Lung (tissue), 17 donors: ENCODE measurements at places on chromosomes 7 and 10. TPM values are rescaled to one million over a fixed set of nuclear protein-coding genes. Genes with fewer than 3 reads are reported as not detected.

- no peak overlapping the region for H3K27ac ChIP-seq
- DNase-seq: peak; percentile 78
- H3K27me3 ChIP-seq: no peaks in the 10 kb centered on the region
- H3K4me1 ChIP-seq: peaks cover 18% of the 10 kb centered on the region
These were observed 62.7 kb downstream of the CALML3 start for GRCh38 chr10:5587151-5588079.

Gene STAG3
- total RNA-seq: 2.1 TPM

DNA sequence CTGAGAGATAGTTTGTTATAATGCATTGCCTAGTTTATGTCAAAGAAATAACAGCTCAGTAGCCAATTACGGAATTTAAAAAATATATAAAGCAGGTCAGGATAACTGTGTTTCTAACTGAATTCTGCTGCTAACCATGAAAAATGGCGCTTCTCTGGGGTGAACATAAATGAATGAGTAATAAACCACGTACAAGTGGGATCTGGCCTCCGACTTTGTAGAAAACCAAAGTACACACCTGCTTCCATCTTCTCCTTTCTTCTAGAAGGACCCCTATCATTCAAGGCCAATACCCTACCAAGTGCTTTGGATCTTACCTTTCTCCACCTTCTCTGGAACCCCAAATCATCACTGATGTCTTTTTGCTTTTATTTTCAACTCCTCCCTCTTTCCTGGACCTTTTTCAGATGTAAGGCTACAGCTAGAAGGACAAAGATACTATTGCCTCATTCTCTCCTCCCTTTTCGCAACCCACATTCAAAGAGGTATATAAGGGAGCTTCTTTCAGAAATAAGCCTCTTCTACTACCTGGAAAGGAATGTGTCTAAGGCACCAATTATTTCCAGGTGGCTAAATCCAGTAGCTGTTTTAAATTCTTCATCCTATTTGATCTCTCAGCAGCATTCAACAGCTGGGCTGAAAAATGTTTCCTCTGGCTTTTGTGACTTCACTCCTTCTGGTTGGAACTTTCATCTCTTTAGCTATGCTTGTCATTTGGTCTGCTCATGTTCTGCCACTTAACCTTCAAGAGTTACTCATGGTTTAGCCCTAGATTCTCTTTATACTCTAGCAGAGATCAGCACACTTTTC is 37.7 kb downstream of the NAMPT start:
- no peaks in the 10 kb centered on the region for H3K4me1 ChIP-seq
- peaks cover 5% of the 10 kb centered on the region for H3K36me3 ChIP-seq
- DNase-seq: no peak
- no peak overlapping the region for H3K4me3 ChIP-seq
- H3K27me3 ChIP-seq: no peaks in the 10 kb centered on the region
- no peak overlapping the region for H3K27ac ChIP-seq

DNA sequence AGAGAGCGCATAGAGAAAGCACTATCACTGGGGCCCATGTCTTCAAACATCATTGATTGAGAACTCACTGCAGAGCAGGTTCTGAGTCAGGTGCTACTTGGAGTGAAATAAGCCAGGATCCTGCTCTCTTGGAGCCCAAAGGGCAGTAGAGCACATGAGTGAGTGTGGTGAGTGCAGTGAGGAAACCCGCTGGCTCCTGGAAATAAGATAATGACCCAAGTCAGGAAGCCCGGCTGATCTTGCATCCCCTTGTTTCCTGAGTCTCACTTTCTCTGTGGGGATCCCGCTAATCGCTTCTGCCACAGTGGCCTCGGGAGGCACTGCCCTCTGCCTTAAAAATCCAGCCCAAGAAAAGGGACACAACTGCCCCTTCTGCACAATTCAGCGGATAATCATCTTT is 7.1 kb upstream of the FAM107B start:
- DNase-seq: no peak
- no peaks in the 10 kb centered on the region for H3K4me1 ChIP-seq
- no peak overlapping the region for H3K4me3 ChIP-seq
- H3K36me3 ChIP-seq: no peaks in the 10 kb centered on the region
- no peaks in the 10 kb centered on the region for H3K27me3 ChIP-seq

DNA sequence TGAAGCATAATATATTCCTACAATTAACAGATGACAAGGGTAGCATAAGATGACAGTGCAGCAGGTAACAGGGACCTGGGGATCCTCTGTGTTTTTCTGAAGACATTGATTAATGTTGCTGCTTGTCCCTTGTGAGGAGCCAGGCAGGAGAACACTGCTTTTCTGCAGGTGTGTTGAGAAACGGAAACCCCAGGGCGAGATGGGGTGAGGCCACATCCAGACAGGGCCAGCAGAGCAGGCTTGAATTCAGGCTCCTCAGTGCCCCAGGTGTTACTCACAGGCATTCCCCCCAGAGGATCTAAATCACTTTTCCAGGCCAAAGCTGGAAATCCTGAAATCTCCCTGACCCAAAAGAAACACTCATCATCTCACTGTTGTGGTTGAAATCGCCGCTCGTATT is 105.3 kb downstream of the CCDC3 start:
- no peak overlapping the region for H3K27ac ChIP-seq
- H3K36me3 ChIP-seq: no peaks in the 10 kb centered on the region
- no peaks in the 10 kb centered on the region for H3K27me3 ChIP-seq
- no peak overlapping the region for H3K4me3 ChIP-seq
- no peaks in the 10 kb centered on the region for H3K4me1 ChIP-seq
- DNase-seq: no peak

Gene HOXA6
- 4.7 TPM for total RNA-seq

DNA sequence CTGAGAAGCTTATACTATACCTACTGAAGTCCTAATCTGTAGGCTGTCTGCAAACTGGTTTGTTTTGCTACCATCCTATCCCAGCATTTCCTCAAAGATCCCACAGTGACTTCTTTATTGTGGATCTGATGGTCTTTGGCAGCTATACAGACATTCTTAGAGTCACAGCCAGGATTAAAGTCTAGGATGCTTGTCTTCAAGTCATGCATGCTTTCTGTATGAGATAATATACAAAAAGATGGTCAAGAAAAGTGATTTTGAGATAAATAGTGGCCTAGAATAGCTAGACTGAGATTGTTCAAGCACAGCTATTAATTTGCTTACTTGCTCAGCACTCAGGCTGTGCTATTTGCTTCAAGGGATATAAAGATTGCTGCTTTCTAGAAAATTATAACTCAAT is 454.4 kb downstream of the AUTS2 start:
- H3K36me3 ChIP-seq: no peaks in the 10 kb centered on the region
- no peak overlapping the region for H3K27ac ChIP-seq
- H3K27me3 ChIP-seq: no peaks in the 10 kb centered on the region
- DNase-seq: no peak

Gene PAPSS2
- 100 TPM for total RNA-seq

DNA sequence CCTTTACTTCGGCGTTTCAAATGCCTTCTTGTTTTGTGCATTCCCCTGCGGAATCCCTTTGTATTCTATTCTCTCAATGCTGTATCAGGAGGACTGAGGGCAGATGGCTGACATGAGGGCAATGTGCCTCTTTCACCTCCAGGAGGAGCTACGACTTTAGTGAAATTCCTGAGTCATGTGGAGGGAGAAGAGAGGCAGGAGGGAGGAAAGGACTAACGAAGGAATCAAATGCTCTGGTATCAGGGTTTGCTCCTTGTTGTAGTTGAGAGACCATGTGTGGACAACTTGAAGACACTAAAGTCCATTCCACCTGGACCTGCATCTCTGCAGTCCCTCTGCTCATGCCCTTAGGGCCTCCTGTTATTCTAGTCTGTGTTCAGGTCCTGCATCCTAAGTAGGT is 40.2 kb upstream of the PRSS58 start:
- no peak overlapping the region for H3K27ac ChIP-seq
- no peak for DNase-seq
- no peaks in the 10 kb centered on the region for H3K36me3 ChIP-seq
- no peak overlapping the region for H3K4me3 ChIP-seq
- H3K27me3 ChIP-seq: no peaks in the 10 kb centered on the region

DNA sequence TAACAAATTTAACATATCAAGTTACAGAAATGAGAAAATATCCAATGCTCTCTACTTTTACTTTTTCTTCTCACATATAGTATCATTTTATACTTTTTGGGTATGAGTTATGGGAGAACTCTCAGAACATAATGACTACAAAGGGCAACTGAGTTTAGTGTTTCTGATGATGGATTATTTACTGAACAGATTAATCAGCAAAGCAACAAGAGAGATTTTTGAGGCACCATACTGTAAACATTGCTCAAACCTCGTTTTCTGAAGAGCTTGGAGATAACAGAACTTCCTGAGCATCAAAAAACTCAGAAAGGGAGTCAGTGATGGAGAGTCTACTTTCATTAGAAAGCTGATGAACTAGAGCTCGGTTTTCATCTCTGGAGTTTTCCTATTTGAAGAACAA is 84.8 kb upstream of the GSDME start:
- no peaks in the 10 kb centered on the region for H3K27me3 ChIP-seq
- no peaks in the 10 kb centered on the region for H3K4me1 ChIP-seq
- H3K27ac ChIP-seq: no peak overlapping the region

Gene SMKR1
- total RNA-seq: 3.6 TPM

DNA sequence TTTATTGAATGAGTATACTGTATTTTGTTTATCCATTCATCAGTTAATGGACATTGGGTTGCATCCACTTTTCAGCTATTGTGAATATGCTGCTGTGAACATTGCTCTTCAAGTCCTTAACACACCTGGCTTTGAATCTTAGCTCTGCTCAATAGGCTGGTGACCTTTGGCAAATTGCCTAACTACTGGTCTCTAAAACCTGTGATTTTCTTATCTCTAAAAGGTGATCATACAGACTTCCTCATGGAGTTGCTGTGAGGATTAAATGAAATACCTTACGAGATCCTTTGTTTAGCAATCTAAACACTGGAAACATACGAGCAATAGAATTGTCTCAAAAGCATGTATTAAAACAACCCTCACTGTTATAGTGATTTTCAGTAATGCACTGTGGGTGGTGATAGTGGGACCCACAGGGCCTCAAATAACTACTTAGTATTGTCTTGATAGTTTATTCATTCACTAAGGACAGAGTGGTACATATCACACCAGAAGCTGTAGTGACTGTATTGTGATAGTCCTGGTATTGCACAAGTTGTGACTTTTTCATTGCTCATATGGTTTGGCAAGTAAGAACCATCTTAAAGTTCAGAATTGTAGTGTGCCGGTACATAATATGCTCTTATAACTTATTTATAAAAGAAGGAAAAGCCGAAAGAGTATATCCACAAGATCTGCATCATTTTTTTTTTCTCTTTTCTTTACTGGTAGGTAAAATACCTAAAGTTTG is 257.6 kb downstream of the EXOC4 start:
- H3K4me1 ChIP-seq: no peaks in the 10 kb centered on the region
- no peak overlapping the region for H3K27ac ChIP-seq
- H3K36me3 ChIP-seq: peaks cover 1% of the 10 kb centered on the region
- H3K4me3 ChIP-seq: no peak overlapping the region
- no peaks in the 10 kb centered on the region for H3K27me3 ChIP-seq
- no peak for DNase-seq

DNA sequence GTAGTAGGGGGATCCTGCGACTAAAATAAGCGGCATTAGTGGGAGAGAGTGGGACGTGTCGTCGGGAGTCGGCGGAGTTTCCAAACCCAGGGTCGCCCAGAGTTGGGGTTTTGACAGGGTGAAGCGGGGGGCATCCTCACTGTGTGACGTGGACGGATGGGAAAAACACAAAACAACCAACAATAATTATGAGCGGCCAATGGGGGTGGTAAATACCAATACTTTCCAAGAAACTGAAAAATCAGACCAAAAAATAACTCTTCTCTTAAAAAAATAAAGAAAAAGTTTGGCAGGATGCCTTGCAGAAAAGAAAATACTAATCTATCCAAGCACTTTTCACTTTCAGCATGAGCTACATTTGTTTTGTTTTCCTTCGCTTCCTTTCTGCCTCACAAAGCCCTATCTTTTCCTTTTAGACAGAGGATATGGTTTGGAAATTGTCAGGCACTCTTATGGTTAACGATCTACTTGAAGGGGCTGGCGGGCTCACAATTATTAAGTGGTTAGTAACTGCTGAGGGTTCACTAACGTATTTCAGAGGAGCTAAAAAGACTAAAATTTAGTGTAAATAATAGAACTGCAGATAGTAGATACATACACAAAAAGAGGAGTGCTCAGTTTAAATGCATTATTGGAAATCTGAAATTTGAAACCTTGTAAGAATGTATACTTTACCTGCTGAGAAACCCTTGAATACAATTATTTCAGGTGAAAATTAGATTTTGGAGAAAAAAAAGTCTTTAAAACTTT is 802 bp upstream of the CDK6 start:
- H3K36me3 ChIP-seq: no peaks in the 10 kb centered on the region
- DNase-seq: peak; percentile 88
- peaks cover 7% of the 10 kb centered on the region for H3K4me1 ChIP-seq
- no peak overlapping the region for H3K27ac ChIP-seq

GRCh38 chr7:138459413-138460175 is 465 bp upstream of the TRIM24 start:
- DNase-seq: peak; percentile 99
- no peaks in the 10 kb centered on the region for H3K27me3 ChIP-seq
- no peaks in the 10 kb centered on the region for H3K36me3 ChIP-seq

DNA sequence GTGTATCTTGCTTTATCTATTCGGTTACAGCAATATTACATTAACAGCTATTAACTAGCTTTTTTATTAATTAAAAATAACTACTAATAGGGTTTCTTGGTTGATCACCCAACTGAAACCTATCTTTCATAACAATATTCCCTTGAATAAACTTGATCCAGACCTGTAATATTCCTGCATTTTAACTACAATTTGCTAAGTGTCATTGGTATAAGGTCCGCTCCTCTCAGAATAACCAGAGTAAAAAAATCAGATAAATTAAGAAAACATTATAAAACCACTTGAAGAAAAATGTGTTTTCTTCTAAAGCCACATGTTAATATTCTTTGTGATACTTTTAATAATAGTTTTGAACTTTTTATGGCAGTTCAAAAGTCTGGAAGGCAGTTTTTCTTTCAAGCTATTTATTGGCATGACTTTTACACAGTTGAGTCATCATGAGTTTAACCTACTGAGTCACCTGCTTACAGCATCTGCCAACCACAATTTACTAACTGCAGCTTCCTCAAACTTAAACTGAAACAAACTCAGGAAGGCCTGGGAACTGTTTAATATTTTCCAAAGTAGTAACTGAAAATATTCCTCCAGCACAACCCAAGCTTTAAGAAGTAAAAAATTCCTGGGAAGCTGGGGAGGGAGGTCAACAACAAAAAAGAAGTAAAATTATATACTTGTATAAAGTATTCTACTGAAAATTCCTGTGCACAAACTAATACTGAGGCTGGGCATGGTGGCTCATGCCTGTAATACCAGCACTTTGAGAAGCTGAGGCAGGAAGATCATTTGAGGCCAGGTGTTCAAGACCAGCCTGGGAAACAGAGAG is 103.2 kb downstream of the NRBF2 start:
- no peaks in the 10 kb centered on the region for H3K4me1 ChIP-seq
- no peaks in the 10 kb centered on the region for H3K36me3 ChIP-seq
- H3K27ac ChIP-seq: peak overlapping the region; percentile 79
- no peak for DNase-seq

- H3K4me1 ChIP-seq: no peaks in the 10 kb centered on the region
- no peaks in the 10 kb centered on the region for H3K36me3 ChIP-seq
- no peak for DNase-seq
- H3K27ac ChIP-seq: no peak overlapping the region
- no peaks in the 10 kb centered on the region for H3K27me3 ChIP-seq
These were observed 142.0 kb downstream of the CDH23 start for GRCh38 chr10:71538608-71539260.

Gene AKR1C1
- 55.1 TPM for total RNA-seq

- H3K27ac ChIP-seq: no peak overlapping the region
- no peak for DNase-seq
- H3K36me3 ChIP-seq: no peaks in the 10 kb centered on the region
- H3K27me3 ChIP-seq: no peaks in the 10 kb centered on the region
- H3K4me1 ChIP-seq: peaks cover 5% of the 10 kb centered on the region
These were observed 138.4 kb upstream of the IGFBP3 start for GRCh38 chr7:46059308-46060020.
